Cortex of kidney (tissue), 1 donor: ENCODE measurements at places on chromosomes 6 and 20.

GRCh38 chr20:60203451-60203850 lies 245.2 kb downstream of the CDH26 start:
- no peak for DNase-seq

GRCh38 chr6:122747573-122747972 lies 31.9 kb upstream of the FABP7 start:
- no peak for DNase-seq

GRCh38 chr20:46402331-46402811 lies 4.0 kb downstream of the ELMO2 start:
- DNase-seq = no peak

GRCh38 chr6:74289884-74290283 lies 593.9 kb downstream of the CD109 start:
- DNase-seq = no peak
